Stimulated activated naive CD8-positive, alpha-beta T cell treated with anti-CD3 and anti-CD28 coated beads, Interleukin-15, Interleukin-2, amounts not matched to agents 100 U/mL and 50 U/mL, for 24 hours (primary cell): ENCODE measurements at places on chromosomes 16 and 17.

DNA sequence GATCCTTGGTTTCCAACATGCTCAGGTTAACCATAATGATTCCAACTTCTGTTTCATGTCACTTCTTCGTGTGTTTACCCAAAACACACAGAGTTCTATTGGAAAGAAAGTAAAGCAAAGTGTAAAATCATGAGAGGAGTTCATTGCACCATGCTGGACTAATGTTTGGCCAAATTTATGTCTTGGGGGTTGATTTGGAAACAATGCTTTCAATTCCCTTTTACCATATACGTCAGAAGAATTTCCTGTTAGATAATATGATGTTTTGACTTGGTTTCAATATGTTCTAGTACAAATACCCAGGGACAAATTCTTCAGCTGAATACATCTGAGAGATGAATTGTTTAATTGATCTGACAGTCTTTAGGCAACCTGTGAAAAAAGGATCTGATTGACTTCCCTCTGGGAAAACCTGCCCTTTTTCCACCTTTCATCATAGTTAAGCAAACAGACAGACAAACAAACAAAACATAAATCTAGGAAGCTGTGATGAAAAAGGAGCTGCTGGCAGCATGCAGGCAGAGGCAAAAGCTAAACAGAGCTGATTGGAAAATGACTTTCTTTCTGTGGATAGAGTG is 26.0 kb upstream of the MPHOSPH6 start:
- DNase-seq, result no peak

- DNase-seq, result no peak
Measured at GRCh38 chr16:336269-336668, 16.3 kb downstream of the AXIN1 start.

- no peak for DNase-seq
Measured at GRCh38 chr16:6573577-6573976, 759.1 kb upstream of the RBFOX1 start.

DNA sequence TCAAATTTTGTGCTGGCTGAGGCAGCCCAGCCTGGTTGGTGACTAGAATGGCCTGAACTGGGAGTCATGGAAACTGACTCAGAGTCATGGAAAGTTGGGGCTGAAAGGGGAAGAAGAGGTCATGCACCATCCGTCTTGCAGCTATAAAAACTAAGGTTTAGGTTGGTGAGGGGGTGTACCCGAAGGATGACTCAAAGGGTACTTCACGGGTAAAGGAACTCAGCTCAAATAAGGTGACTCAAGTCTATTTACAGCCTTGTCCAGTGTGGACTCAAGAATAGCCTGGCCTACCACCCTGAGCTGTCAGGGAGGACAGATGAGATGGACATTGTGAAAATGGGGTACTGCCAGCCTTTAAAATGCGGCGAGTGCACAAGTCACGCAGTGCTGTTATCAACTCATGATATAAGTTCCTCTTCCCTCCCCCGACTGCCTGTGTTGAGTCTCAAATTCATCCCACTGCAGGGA is 18.6 kb downstream of the CD300LB start:
- peak; percentile 76 for DNase-seq

DNA sequence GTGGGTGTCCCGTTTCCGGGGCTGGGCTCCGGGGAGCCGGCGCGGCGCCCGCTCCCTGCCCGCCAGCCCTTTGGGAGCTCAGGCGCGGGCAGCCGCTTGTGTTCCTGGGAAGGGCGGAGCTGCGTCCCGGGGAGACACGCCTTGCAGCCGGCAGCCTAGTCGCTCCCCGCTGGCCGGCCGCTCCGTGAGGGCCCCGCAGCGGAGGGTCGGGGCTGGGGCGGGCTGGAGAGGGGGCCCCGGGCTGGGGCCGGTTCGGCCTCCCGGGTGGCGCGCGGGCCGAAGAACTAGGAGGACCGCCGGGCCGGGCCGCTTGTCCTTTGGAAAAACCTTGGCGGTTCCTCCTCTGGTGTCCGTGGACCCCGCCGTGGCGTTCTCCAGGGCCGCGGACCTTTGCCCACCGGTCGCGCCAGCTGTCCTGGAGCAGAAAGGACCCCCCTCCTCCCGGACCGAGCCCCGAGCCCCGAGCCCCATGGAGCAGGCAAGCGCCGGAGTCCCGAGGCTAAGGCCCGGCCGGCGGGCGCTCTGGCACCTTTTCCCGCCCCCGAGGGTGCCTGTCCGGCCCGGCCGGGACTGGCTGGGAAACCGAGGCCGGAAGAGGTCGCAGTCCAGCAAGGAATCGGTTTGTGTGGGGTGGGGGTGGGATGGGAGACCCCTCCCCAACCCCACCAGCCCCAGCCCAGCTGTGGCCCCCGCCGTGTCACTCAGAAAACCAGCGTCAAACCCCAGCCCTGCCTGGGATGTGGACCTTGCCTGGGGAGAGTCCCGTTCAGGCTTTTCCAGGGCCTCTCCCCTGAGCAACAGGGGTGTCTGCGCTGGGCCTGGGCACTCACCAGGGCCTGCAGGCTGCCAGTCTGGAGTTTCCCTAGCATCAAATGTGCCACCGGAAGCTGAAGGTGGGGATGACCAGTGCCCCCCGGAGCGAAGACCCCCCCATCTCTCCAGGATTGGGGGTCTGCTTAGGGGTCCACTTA is 6.8 kb upstream of the TBC1D3B start:
- DNase-seq, result peak; percentile 55

DNA sequence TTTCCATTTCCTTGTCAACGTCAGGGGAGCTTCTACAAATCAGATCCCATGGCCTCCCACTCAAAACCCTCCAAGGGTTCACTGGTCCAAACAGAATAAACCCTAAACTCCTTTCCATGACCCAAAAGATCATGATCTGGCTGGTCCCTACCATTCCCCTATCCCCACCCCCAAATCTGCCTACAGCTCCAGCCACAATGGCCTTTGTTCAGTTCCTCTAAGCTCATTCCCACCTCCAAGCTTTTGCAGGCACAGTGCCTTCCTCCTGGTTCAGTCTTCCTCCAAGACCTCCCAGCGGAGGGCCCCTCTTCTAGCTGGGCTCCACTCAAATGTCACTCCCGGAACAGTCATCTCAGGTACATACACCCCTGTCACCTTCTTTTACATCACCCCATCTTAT is 2.0 kb downstream of the GPRC5B start:
- no peak for DNase-seq

- DNase-seq, result no peak
Measured at GRCh38 chr17:68148936-68149335, 98.9 kb upstream of the AMZ2 start.

DNA sequence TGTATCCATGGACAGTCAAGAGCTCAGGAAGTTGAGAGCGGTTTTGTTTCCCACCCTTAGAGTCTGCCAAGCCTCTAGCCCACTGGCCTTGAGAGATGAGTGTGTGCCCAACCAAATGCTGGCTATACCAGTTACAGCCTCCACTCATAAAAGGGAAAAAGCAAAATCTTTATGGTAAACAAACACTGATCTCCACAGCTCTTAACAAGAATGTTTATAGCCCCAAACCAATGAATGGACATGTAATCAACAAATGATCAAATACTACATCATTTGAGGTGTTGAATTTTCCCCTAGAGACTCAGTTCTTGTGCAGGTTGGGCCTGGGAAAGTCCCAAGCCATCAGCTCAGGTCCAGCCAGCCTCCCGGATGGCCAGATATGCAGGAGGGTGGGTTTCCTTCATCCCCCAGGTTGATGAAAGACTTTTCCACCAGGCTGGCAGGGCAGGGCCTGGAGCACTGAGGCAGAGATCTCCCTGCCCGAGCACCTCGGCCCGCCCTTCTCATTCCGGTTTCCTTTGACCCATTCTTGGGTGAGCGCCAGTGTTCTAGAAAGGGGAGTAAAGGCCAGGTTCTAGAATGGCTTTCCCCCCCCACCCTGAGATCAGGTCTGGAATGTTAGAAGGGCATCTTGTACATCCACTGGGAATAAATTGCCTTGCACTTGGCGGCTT is 3.9 kb upstream of the EFTUD2 start:
- DNase-seq, result no peak

DNA sequence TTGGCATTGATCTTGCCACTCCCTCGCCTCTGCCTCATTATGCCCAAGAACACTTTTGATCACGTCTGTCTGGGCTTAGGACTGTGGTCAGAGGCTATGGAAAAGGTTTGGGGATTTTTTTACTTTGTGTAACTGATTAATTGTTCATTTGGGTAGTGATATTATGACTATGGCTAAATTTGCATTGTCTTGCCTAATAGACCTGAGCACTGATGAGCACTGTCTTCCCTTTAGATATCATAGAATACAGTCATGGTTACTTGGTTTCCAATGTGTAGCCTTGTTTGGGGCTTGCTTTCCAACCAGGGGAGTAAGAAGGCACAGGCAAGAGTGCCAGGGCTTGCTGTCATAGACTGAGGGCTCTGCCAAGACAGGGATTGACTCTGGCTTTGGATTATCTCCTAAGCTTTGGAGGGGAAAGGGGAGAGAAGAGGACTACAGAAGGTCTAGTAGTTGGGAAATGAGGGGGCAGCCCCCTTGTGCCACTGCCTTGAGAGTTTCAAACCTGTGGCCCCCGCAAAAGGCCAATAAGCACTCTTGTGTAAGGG is 13.7 kb downstream of the LIMD2 start:
- no peak for DNase-seq

GRCh38 chr17:38750312-38751121 is 2.0 kb upstream of the PSMB3 start:
- DNase-seq, result no peak

- no peak for DNase-seq
Measured at GRCh38 chr16:47511882-47512281, 50.8 kb downstream of the PHKB start.

- peak; percentile 44 for DNase-seq
Measured at GRCh38 chr17:10875984-10876555, 38.2 kb upstream of the PIRT start.

DNA sequence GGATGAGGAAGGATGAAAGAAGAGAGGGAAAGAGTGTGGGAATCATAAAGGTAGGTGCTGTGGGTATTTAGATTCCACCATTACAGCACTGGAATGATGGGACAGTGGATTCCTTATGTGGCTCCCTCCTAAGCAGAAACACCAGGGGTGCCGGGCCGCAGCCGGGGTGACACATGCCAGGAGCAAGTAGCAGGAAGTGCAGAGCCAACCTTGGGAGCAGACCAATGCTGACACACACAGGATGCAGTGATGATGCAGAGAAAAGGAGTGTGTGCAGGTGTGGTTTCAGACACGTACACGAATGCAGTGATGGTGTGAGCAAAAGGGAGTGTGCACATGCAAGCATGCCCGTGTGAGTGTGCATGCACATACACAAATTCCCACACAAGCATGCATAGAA is 338.0 kb downstream of the SLC39A11 start:
- no peak for DNase-seq

DNA sequence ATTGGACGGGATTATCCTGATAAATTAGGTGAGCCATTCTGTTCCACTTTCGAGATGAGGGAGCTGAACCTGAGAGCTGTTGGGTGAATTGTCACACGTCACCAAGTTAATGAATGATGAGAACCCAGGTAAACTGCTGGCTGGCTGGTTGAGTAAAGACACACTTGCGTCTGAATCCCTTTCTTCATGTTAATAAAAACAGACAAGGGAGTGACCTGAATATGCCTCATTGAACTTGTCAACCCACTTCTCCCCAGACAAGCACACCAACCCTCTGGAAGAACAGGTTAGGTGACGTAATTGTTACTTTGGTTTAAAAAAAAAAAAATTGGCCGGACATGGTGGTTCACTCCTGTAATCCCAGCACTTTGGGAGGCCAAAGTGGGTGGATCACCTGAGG is 400.9 kb upstream of the CDH5 start:
- no peak for DNase-seq

DNA sequence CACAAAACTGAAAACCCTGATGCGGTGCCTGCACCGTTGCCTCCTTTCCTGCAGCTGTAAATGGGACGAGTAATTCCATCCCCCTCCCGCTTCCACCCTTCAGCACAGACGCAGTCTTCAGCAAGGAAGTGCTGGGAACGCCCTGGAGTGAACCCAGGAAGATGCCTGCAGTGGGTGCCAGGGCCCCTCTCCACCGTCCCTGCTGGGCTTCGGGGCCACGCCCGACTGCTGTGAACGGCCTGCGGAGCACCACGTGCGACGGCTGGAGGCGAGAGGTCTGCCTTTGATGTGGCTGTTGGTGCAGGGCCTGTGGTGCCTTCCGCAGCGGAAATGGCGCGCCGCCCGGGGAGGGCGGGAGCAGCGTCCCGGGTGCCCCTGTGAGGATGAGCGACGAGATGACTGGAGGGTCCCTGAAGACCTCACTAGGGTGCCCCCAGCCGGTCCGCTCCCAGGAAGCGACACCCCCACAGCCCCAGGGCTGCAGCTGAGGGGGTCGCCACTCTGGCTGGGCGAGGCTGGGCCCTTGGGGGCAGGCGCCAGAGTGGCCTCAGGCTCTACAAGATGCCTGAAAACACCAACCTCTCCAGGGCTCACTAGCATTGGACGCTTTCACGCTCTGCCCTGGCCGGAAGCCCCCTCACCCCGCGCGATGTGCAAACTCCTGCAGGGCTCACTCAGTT is 749 bp upstream of the MC1R start:
- peak; percentile 87 for DNase-seq

GRCh38 chr16:586645-587590 is 2.9 kb upstream of the RAB40C start:
- no peak for DNase-seq

GRCh38 chr16:8928467-8928957 is 35.2 kb downstream of the USP7 start:
- peak; percentile 65 for DNase-seq

DNA sequence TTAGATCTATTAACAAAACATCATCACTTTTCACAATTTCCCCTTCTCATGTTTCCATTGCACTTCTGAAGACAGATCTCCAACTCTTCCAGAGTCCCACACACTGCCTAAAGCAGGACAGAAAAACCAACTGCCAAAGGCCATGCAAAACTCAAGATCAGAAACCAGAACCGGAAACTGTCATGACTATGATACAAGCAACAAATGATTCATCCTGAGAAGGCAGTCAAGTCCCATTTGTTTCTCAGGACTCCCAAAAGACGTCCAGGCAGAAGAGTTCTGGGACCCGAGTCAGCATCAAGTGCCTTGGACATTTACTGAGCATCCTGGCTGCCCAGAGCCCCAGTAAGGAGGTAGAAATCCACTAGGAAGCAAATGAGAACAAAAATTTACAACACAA is 38.8 kb downstream of the ERN1 start:
- DNase-seq, result no peak

- DNase-seq, result no peak
Measured at GRCh38 chr16:1914084-1914608, 4.1 kb downstream of the HS3ST6 start.
